ENCODE measurements at places on chromosomes 5 and 9. TPM values are rescaled to one million over a fixed set of nuclear protein-coding genes. Genes with fewer than 3 reads are reported as not detected.

DNA sequence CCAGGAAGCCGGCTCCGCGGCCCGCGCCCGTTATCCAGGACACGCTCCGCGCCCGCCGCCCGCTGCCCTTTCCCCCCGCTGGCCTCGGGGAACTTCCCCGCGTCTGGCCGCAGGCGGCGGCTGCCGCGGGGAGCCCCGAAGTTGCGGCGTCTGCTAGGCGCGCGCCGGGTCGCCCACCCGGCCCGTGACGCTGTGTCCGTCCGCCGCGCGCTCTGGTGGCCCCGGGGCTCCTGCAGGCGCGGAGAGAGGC lies 621 bp upstream of the GCNT4 start:
- DNase-seq: peak; percentile 58

GRCh38 chr9:17017931-17018491 lies 116.8 kb upstream of the CNTLN start:
- DNase-seq: no peak

DNA sequence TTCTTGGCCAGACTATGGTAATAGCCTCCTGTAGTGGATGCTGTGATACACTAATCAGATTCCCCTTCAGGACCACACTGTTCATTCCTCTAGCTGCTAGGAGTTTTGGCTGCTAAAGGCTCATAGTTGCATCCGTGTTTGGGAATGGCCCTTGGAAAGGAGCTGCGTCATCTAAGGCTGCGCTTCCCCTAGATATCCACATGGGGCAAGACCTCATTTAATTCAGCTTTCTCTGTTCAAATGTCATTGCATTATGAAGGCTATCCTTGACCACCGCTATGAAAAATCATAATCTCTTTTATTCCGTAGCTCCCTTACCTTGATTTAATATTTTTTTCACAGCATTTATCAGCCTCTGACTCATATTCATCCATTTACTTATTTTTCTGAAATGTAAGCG lies 258.3 kb upstream of the NR4A3 start:
- DNase-seq: no peak

DNA sequence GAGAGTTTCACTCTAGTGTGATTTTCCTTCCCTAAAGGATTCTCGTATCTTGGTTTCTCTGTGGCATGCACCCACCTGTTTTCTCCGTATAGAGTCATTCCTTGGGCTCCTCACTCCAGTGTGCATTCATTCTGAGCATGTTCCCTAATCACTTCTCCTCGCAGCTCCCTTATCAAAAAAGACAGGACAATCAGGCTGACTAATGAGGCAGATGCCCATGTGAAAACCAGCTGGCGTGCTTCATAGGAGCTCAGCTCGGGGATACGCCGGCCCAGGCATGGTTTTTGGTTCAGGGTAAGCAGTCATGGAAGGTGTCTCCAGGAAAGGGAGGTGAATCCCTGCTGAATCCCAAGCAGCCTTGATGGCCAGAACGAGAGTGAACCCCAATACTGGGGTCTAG lies 41.2 kb upstream of the INSYN2B start:
- no peak for DNase-seq

DNA sequence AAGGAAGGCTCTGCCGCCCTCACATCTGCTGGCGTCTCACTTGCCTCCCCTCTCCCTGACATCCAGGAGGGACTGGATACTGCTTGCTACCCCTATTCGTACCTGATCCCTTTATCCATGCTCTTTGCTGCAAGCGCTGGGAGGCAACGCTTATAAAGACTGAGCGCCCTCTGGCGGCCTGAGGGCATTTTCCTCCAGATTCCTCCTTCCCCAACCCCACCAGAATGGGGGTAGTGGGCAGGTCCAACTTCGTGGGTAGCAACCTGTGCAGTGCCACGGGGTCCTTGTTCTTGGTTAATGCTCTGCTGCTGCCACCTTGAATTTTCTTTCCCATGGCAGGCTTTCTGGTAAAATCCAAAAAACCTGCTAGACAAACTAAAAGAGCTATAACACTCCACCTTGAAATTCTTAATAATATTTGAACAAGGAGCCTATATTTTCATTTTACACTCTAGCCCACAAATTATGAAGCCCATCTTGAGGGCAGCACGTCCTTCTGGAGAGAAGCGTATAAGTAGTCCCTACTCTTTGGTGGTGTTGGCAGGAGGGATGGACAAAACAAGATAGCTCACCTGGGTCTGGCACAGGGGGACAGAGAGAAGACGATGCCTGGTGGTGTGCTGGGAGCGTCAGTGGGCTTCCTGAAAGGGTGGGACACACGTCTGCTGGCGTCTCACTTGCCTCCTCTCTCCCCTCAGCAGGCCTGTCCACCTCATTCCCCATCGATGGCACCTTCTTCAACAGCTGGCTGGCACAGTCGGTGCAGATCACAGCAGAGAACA lies 52.5 kb downstream of the JADE2 start:
- peak; percentile 70 for DNase-seq

DNA sequence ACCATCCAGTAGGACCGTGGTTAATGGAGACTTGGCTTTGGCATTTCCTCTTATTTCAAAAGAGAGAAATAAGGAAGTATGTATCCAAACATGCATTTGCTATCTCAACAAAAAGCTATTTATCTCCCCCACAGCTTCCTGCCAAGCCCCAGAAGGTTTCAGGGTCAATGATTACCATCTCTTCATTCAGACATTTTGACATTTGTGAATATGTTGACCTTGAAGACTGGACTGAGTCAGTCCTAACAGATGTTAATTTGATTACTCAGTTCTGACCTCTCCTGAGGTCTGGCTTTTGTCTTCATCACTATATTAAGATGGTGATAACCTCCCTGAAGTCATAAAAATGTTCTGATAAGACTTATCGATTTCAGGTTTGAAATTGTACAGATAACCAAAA lies 479.4 kb downstream of the AGTPBP1 start:
- DNase-seq: no peak

DNA sequence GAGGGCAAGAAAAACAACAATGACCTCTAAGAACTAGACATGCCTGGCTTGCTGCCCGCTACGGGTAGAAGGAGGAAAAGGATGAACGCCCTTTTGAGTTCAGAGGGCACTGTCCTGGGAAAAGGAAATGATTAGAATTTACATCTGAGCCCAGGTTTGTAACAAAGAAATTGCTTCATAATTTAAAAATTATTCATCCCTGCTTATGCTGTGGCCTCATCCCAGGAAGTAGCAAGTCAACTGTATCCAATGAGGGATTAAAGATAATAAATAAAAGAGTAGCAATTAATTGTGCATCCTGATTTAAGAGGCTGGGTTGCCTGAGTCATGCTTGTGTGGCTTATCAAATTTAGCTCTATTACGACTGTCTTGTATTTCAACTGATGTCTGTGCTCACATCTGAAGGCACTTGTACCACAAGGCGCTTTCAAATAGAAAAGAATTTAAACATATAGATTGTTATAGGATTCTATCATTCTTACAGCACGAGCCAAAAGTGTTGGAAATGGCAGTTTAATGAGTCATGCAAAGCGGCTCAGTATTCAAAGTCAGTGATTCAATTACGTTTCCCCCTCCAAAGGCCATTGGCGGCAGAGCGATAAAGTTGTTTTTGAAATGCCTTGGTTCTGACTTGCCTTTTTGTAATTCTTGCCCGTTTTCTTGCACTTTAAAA lies 40.0 kb upstream of the DMRT1 start:
- no peak for DNase-seq

MYMK gene
- total RNA-seq: not detected

PTTG1 gene
- 105 TPM for total RNA-seq
